ENCODE measurements at places on chromosomes 1 and 21.

GRCh38 chr1:21068937-21069336 is 107.8 kb downstream of the EIF4G3 start:
- no peak overlapping the region for H3K4me3 ChIP-seq
- no peaks in the 10 kb centered on the region for H3K27me3 ChIP-seq
- no peaks in the 10 kb centered on the region for H3K36me3 ChIP-seq
- H3K27ac ChIP-seq = no peak overlapping the region
- H3K4me1 ChIP-seq = no peaks in the 10 kb centered on the region

DNA sequence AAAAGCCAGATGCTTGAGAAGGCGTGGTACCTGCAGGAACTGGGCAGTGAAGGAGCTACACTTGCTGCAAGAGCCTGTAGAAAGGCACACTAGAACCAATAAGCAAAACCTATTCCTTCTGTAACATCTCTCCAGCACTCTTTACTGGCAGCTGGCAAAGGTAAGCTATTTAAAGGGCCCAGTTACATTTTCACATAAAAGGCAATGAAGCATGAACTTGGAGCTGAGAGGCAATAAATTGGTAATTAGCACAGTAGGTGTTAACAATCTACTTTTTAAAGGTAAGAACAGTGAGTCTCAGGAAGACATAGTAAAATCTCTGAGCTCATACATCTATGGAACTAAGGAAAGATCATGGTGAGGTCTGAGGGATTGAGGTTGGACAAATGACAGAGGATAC is 167.1 kb upstream of the OLFM3 start:
- H3K27ac ChIP-seq = no peak overlapping the region
- DNase-seq = no peak
- H3K4me1 ChIP-seq = no peaks in the 10 kb centered on the region

DNA sequence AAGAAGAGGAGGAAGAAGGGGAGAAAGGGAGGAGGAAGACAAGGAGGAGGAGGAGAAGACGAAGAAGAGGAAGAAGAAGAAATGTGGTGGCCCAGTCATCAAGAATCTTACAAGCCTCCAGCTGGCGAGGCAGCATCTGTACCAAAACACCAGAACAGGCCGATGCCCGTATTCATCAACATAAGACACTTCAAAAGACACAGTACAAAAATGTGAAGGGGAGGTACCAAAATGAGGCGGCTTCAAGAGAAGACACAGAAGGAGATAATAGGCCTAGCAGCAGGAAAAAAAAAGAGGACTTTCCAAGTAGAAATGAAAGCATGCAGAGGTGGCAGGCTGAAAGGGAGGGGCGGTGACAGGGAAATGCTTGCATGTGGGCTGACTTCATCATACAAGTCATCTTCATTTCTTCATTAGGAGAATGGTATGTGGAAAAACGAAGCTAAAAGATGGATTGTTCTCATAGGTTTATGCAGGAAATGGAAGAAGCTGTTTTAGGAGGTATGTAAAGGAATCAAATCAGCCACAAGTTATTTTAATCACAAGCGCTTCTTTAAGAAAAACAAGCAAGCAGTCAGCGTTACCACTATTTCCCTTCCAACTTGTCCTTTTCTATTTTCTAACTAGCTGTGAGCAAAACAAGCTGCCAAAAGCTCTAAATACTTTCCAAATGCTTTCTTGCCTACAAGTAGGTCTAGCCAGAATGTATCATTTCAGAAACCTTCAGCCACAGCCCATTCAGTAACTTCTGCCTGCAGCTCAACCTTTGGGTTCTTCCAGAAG is 192.3 kb downstream of the SLC45A1 start:
- H3K4me1 ChIP-seq = no peaks in the 10 kb centered on the region
- no peaks in the 10 kb centered on the region for H3K36me3 ChIP-seq
- H3K27ac ChIP-seq = no peak overlapping the region
- H3K4me3 ChIP-seq = no peak overlapping the region
- H3K27me3 ChIP-seq = no peaks in the 10 kb centered on the region
- DNase-seq = peak; percentile 27

DNA sequence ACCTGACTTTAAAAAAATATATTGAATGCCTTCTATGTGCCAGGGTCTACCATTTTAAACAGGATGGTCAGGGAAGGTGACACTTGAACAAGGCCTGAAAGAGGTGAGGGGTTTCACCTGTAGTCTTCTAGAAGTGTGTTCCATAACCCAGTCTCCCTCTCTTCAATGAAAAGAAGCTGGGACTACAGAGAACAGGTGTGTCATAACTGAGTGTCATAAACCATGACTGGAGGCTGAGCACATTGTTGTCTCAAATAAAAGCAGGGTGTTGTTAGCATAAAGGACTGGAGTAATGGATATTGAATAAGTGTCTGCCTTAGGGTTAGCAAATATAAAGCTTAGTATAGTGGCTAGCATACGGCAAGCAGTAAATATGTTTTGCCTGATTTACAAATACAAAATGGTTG is 65.4 kb downstream of the SYDE2 start:
- DNase-seq = no peak
- no peak overlapping the region for H3K4me3 ChIP-seq
- H3K27me3 ChIP-seq = no peaks in the 10 kb centered on the region
- H3K27ac ChIP-seq = peak overlapping the region; percentile 31
- no peaks in the 10 kb centered on the region for H3K4me1 ChIP-seq
- H3K36me3 ChIP-seq = no peaks in the 10 kb centered on the region

GRCh38 chr1:61091455-61091854 is 9.1 kb downstream of the NFIA start:
- peak overlapping the region; percentile 6 for H3K4me3 ChIP-seq
- H3K27me3 ChIP-seq = no peaks in the 10 kb centered on the region
- H3K27ac ChIP-seq = peak overlapping the region; percentile 54
- peaks cover 4% of the 10 kb centered on the region for H3K36me3 ChIP-seq

DNA sequence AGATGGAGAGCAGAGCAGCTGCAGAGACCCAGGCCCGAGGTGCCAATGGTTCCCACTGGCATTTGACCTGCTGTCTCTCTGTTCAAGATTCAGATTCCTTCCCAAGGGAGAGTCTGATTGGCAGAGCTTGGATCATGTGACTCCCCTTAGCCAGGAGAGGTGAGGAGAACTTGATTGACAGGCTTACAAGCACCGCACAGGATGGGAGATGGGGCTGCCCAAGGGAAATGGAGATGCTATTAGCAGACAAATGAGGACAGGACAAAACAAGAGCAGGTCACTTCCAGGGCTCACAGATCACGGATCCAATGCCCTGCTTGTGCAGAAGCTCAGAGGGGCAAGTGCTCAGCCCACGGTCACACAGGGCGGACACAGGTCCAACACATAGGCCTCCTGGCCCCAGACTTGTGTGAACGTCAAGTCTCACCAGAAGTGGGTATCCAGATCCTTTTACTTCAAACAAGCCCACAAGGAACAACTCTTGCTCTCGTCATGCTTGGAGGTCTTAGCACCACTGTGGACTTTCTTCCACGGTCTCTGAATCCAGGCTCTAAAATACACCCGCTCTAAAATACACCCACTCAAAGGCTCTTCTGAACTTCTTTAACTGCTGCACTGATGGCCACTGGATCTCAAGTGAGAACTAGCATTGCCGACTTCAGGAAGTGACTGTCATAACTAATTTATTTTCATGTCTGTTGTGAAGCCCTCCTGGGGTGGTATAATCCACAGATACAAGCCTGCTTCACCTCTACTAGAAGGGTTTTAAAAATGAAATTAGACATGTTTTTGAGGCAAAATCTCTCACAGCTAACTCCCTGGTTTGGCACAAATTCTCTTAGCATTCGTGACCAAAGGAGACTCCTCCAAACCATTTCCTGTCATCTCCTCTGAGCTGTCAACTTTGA is 274.9 kb downstream of the RRAGC start:
- H3K4me1 ChIP-seq = no peaks in the 10 kb centered on the region
- no peaks in the 10 kb centered on the region for H3K36me3 ChIP-seq
- DNase-seq = no peak
- no peaks in the 10 kb centered on the region for H3K27me3 ChIP-seq

- no peak for DNase-seq
- H3K27me3 ChIP-seq = no peaks in the 10 kb centered on the region
- H3K27ac ChIP-seq = no peak overlapping the region
- H3K4me1 ChIP-seq = no peaks in the 10 kb centered on the region
- H3K36me3 ChIP-seq = peaks cover 7% of the 10 kb centered on the region
Observed at GRCh38 chr1:160362168-160362957, 4.5 kb upstream of the NHLH1 start.

GRCh38 chr1:52294580-52294979 is 71.4 kb downstream of the CC2D1B start:
- no peak overlapping the region for H3K27ac ChIP-seq
- no peak overlapping the region for H3K4me3 ChIP-seq
- no peaks in the 10 kb centered on the region for H3K4me1 ChIP-seq
- H3K36me3 ChIP-seq = no peaks in the 10 kb centered on the region

- H3K36me3 ChIP-seq = no peaks in the 10 kb centered on the region
- no peak overlapping the region for H3K4me3 ChIP-seq
- no peak overlapping the region for H3K27ac ChIP-seq
- no peaks in the 10 kb centered on the region for H3K27me3 ChIP-seq
- peak; percentile 23 for DNase-seq
Observed at GRCh38 chr1:182330303-182330702, 61.3 kb downstream of the GLUL start.

DNA sequence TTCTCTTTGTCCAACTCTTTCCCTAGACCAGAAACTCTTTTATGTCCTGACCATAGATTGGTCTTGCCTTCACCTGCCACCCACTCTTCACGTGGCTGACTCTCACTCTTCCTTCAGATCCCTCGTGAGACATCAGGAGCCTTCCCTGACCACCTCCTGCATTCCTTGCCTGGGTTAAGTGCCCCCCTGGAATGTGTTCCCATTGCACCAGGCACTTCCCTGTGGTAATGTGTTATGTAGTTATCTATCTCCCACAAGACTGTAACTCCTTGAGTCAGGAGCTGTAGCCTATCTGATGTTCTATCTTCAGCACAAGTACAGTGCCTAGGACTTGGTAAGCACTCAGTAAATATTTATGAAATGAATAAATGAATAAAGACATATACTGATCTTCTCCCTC is 111.2 kb upstream of the CTTNBP2NL start:
- no peaks in the 10 kb centered on the region for H3K36me3 ChIP-seq
- H3K4me3 ChIP-seq = no peak overlapping the region
- H3K27ac ChIP-seq = no peak overlapping the region
- H3K27me3 ChIP-seq = no peaks in the 10 kb centered on the region
- no peaks in the 10 kb centered on the region for H3K4me1 ChIP-seq

- no peak overlapping the region for H3K4me3 ChIP-seq
- H3K27me3 ChIP-seq = no peaks in the 10 kb centered on the region
- no peak overlapping the region for H3K27ac ChIP-seq
- H3K36me3 ChIP-seq = no peaks in the 10 kb centered on the region
- DNase-seq = no peak
- H3K4me1 ChIP-seq = peaks cover 7% of the 10 kb centered on the region
Observed at GRCh38 chr1:7015022-7015421, 229.8 kb downstream of the CAMTA1 start.

DNA sequence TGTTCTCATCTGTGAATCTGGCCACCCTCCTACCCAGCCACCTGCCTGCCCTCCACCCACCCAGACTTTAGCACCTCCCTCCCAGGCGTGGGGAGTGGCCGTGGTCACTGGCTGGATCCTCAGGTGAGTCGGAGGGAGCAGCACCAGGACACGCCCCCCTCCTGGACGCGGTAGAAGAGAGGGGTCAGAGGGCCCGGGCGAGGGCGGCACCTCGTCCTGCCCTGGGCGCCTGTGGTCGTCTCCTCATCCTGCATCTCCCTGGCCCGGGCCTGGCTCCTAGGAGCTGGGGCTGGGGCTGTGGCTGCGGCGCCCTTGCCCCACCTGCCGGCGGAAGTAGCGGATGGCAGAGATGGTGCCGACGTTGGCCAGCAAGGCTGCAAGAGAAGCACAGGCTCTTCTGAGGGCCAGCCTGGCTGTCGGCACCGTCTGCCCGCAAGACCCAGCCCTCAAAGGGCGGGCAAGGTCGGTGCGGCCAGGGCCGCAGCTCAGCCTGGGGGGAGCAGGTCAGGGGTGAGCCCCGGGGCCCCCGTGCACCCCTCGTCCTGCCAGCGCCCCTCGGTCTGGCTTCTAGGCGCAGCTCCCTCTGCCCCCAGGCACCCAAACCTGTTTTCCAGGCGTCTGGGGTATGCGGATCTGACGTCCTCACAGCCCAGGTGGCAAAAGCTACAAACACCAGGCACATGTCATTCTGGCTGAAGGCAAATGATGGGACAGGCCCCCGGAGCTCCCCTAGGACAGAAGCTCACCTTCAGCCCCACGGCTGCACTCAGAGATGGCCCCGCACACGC is 5.8 kb downstream of the PERM1 start:
- peak; percentile 67 for DNase-seq
- no peaks in the 10 kb centered on the region for H3K36me3 ChIP-seq
- H3K27me3 ChIP-seq = no peaks in the 10 kb centered on the region
- no peak overlapping the region for H3K4me3 ChIP-seq

- no peaks in the 10 kb centered on the region for H3K27me3 ChIP-seq
- peak overlapping the region; percentile 72 for H3K27ac ChIP-seq
- no peaks in the 10 kb centered on the region for H3K36me3 ChIP-seq
- DNase-seq = no peak
- H3K4me1 ChIP-seq = peaks cover 27% of the 10 kb centered on the region
Observed at GRCh38 chr1:59819566-59820438, 5.1 kb downstream of the HOOK1 start.

DNA sequence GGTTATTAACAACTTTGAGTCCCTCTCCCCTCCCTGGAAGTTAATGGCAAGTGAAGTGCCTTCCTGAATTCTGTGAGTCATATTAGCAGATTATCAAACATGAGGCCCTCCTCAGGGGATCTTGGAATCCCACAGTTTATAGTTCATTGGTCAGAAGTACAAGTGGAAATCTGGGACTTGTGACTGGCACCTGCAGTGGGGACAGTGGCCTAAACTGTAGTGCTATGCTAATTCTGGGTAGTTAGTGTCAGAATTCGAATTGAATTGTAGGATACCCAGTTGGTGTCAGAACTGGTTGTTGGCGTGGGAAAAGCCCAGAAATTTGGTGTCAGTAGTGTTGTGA is 26.2 kb downstream of the ZYG11B start:
- H3K27me3 ChIP-seq = no peaks in the 10 kb centered on the region
- DNase-seq = no peak
- H3K4me1 ChIP-seq = peaks cover 42% of the 10 kb centered on the region
- no peaks in the 10 kb centered on the region for H3K36me3 ChIP-seq
- no peak overlapping the region for H3K27ac ChIP-seq

DNA sequence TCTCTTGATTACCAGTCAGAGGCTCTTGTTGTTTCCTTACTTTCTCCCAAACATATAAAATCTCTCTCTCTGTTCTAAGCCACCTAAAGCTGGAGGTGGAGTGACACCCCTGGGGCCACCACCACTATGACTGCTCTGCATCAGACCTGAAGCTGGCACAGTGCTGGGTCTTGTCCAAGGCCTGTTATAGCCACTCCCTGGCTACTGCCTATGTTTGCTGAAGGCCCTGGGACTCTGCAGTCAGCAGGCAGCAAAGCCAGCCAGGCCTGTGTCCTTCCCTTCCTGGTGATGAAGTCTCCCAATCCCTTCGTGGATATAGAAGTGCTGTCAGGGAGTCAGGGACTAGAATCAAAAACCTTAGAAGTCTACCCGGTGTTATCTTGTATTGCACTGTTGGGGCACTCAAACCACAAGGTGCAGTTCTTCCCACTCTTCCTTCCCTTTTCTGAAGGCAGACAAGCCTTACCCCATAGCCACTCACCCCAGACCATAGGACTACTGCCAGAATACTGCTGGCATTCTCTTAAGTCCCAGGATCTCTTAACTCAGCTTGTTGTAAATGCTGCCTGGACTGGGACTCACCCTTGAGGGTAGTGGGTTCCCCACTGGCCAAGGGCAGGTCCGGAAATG is 103.1 kb downstream of the RPS6KC1 start:
- peak; percentile 20 for DNase-seq
- no peaks in the 10 kb centered on the region for H3K27me3 ChIP-seq
- H3K36me3 ChIP-seq = no peaks in the 10 kb centered on the region
- no peaks in the 10 kb centered on the region for H3K4me1 ChIP-seq

GRCh38 chr21:42314616-42315295 is 453 bp downstream of the TFF3 start:
- no peaks in the 10 kb centered on the region for H3K27me3 ChIP-seq
- H3K27ac ChIP-seq = no peak overlapping the region
- no peak overlapping the region for H3K4me3 ChIP-seq

Data from right lobe of liver (tissue), 6 donors.